ENCODE measurements at places on chromosomes 6 and 20.
A peak's percentile ranks its signal among the peaks of the same experiment; 100 is the strongest.

- DNase-seq: no peak
These were observed 11.7 kb upstream of the PTPRK start for GRCh38 chr6:128532136-128532535.

DNA sequence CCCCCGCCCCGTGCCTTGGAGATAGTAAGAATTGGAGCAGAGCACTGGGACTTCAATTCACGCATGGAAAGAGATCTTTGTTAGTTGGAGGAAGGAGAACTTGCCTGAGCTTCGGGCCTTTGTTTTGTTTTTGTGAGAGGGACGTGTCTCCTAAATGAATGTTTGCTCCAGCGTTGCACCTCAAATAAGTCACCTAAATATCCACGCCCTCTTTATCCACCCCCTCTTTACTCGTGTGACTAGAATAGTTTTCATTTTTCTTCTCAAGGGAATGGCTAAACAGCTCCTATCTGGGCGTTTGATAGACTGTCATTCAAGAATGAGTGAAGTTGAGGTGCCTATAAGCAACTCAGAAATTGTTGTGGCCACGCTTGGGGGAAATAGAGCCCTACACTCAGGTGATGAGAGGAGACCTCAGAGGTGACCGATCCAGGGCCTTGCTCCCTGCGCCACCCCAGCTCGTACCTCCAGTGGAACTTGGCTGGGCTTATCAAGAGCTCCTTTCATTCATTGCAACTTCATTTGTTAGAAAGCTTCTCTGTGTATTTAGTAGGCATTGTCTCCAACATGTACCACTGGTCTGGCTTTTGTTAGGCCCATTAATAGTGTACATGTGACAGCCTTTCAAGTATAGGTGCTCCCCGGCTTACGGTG, 861 bp downstream of the PCMTD2 start:
- DNase-seq: peak; percentile 2

- DNase-seq: no peak
These were observed 327.9 kb upstream of the KHDRBS2 start for GRCh38 chr6:62613928-62614327.

DNA sequence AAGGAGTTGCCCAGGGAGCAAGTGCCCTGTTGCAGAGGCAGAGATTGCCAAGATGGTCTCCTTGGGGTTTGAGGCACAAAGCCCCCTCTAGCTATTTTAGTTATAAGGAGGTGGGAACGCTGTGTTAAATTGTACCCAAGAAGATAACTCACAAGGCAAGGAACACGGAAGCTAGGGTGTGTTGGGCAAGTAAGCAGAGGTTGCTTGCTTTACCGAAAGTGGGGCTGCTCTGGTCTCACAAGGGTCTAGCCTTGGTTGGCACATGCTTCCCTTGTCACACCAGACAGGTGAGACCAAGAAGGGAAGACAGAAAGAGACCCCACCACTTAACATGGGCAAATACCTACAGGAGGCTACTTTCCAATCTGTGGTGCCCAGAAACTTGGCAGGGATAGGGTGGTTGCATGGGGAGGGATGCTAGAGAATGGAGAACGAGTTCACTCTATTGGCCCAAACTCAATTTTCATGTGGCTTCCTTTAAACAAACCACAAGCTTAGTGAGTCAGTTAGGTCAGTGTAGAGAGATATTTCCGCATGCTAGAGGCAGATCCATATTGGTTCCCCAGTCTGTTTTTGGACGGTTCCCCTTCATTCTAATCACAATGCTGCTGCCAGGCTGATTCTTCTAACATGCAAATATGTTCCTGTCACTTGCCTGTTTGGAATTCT, 42.4 kb downstream of the PLAGL1 start:
- DNase-seq: peak; percentile 53

DNA sequence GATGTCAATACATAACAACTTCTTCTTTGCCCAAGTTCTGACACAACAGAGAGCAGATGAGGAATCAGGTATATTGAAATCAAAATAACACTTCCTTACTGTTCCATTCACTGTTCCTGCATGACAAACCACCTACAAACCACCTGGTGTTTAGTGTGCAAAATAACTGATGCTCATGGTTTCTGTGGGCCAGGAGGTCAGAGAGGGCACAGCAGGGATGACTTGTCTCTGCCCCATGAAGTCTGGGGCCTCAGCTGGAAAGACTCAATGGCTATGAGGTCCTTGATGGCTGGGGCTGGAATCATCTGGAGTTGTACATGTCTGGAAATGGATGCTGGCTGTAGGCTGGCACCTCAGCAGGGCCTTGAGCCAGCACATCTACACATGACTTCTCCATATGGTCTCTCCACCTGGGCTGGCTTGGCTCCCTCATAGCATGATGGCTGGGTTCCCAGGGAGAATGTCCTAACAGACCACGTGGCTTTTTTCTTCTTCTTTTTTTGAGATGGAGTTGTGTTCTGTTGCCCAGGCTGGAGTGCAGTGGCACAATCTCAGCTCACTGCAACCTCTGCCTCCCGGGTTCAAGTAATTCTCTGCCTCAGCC, 7.4 kb upstream of the COX4I2 start:
- no peak for DNase-seq

- DNase-seq: no peak
These were observed 18.9 kb downstream of the ENTPD6 start for GRCh38 chr20:25214426-25214790.

GRCh38 chr6:105442369-105442768, 39.5 kb upstream of the PREP start:
- DNase-seq: no peak

DNA sequence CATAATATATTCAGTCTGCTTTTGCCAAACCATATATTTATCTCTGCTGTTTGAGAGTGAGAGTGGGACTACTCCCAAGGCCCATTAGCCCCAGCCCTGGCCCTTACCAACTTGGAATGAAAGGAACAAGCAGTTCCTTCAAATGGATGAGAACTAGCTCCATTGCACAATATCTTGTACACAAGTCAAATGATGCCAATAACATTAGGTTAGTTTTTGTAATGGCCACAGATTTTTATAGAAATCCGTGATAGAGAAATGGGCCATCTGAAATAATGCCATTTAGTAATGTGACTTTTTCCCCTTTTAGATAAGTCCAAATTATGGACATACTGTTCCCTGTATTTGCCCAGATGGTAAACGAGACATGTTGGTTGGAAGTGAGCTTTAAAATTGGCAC, 117.0 kb downstream of the MAP3K7 start:
- DNase-seq: no peak

DNA sequence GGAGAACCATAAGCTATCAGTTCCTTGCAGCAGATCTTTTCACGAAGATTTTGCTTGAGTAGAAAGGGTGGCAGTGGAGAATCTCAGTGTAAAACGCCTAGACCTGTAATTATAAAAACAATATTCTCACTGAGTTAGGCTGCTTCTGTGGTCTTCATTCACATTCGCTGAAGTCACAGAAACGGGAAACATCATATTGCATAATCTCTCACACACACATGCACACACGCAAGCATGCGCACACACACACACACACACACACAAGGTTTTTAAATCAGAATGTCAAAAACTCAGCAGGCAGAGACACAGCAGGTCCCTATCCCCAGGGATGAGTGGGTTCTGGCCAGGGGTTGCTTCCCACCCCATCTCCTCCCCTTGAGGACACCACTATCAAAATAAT, 175.5 kb downstream of the ATXN1 start:
- no peak for DNase-seq

- no peak for DNase-seq
These were observed 191.3 kb upstream of the MYLIP start for GRCh38 chr6:15937602-15938001.

- no peak for DNase-seq
These were observed 220.3 kb downstream of the PREX1 start for GRCh38 chr20:48607544-48607865.

GRCh38 chr6:75483136-75483952, 10.3 kb downstream of the FILIP1 start:
- no peak for DNase-seq

GRCh38 chr6:100452998-100453397, 11.7 kb downstream of the SIM1 start:
- no peak for DNase-seq

- no peak for DNase-seq
These were observed 32.2 kb upstream of the NXT1 start for GRCh38 chr20:23318347-23318746.

DNA sequence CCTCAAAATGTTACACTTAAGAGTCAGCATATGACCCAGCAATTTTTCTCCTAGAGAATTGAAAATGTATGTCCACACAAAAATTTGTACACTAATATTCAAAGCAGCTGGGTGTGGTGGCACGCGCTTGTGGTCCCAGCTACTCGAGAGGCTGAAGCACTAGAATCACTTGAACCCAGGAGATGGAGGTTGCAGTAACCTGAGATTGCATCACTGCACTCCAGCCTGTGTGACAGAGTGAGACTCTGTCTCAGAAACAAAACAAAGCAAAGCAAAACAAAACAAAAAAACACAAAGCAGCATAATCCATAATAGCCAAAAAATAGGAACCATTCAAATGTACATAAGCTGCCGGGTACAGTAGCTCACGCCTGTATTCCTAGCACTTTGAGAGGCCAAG, 1.6 kb upstream of the RPF2 start:
- DNase-seq: no peak

DNA sequence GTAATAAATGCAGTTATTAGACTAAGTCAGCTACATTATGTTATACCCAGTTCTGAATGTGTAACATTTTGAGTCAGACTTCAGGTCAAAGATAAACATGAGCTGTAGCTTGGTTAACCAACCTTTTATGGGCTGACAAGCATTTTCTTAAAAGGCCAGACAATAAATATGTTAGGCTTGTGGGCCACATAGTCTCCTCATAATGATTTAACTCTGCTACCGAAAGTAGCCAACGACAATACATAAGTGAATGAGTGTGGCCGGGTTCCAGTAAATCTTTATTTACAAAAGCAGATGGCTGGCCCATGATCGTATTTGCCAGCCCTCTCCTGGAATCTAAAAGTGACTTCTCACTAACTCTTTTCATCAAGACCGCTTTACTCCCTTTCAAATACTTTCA, 49.9 kb downstream of the ATG5 start:
- DNase-seq: no peak

- DNase-seq: peak; percentile 76
These were observed 11.8 kb upstream of the CAP2 start for GRCh38 chr6:17381424-17382147.

- no peak for DNase-seq
These were observed 31.8 kb downstream of the HFE start for GRCh38 chr6:26118999-26119398.

DNA sequence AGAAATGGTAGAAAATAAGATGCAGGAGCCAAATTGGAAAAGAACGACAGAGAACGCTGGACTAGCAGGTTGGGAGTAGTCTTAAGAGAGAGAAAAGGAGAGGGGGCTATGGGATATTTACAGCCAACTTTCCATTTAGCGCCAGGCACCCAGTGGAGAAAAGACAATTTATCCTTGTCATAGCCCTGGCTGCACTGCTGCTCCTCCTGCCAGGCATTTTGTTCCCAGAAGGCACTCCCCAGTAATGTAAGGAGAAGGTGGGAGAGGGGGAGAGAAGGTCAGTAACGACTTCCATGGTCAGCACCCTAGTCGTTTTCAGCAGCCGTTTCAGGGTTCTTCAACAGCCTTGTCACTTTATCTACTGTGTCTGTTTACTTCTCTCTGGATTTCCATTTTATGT, 159.0 kb downstream of the TRMT11 start:
- DNase-seq: no peak

GRCh38 chr6:46933751-46934150, 12.0 kb upstream of the ADGRF5 start:
- DNase-seq: peak; percentile 30

DNA sequence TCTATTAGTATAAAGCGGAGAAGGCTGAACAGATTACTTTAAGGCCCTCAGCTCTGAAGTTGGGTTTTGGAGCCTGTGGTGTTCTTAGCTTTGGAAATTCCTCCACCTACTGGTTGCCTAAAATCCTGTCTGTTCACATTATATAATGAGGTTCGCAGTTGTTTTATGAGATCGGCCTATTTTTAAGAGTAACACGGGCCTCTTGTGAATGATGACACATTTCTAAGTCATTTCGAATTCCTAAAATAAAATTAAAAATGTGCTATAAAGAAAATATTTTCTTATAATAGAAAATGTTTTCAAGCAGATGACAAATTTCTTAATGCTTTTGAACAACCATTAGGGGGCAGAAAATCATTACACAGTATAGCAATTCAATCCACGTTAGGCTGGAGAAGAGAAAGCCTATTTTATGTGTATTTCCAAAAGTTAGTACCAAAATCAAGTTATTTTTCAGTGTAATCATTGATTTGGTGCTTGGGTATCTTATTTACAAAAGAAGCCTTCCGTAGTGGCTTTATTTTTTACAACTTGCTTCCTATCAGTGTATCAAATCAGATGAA, 15.8 kb upstream of the FAM8A1 start:
- peak; percentile 82 for DNase-seq

DNA sequence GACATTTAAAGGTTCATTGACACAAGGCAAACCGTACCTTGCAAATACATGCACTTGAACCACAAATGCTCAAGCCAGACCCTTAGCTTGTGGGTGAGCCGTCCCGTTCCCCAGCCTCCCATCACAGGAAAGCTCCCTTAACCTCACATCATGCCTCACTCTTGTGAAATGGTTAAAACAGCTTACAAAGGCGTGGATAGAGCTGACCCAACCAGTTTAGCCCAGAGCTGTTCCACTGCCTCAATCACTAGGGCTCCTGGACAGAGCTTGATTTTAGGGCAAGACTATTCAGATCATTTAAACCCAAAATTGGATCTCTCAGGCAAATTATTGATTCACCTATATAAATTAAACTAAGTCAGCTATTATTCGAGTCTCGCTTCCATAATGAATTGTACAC, 229.6 kb upstream of the TAB2 start:
- DNase-seq: no peak

DNA sequence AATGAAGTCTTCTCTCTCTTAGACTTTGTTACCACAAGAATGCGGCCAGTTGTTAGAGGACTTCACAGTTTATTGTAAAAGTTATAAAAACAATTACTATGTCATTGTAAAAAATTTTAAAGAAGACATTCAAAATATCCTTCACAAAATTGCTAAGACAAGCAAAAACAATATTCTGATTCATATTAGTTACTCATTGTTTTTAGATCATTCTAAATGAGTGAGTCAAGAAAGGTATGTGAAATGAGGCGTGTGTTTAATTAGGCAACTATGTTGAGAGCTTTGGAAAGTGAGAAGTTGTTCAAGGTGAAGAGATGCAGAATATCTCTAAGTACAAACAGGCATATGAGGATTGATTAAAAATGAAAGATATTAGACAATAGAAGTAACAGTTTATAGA, 875.3 kb downstream of the EYS start:
- no peak for DNase-seq

DNA sequence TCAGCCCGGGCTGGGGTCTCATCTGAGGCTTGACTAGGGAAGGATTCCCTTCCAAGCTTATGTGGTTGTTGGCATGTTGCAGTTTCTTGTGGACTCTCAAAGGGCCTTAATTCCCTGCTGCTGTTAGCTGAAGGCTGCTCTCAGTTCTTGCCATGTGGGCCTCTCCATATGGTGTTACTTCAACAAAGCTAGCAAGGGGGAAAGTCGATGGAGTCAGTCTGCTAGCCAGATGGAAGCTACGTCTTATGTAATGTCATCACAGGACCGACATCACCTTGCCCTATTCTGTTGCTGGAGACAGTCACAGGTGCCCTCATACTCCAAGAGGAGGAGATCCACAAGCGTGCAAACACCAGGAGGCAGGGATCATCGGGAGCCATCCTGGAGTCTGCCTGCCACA, 43.3 kb upstream of the ARMC2 start:
- no peak for DNase-seq

- peak; percentile 61 for DNase-seq
These were observed 584 bp downstream of the PTK7 start for GRCh38 chr6:43076464-43077332.

- no peak for DNase-seq
These were observed 1049.5 kb upstream of the EPHA7 start for GRCh38 chr6:94468830-94469229.
